HCT116 (cell line): ENCODE measurements at places on chromosomes 12 and 14.

DNA sequence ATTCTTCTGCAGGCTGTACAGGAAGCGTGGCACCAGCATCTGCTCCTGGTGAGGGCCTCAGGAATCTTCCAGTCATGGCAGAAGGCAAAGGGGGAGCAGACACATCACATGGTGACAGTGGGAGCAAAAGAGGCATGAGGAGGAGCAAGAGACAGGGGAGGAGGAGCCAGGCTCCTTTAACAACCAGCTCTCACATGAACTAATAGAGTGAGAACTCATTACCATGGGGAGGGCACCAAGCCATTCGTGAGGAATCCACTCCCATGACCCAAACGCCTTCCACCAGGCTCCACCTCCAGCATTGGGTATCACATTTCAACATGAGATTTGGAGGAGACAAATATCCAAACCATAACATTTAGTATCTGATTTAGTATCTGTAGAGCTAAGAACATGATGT, 14.7 kb upstream of the TRIM9 start:
- DNase-seq: no peak

- no peak for DNase-seq
Observed at GRCh38 chr12:22285846-22286245, 48.7 kb downstream of the ST8SIA1 start.

GRCh38 chr12:48119834-48120195, 651 bp downstream of the PFKM start:
- no peak for DNase-seq

DNA sequence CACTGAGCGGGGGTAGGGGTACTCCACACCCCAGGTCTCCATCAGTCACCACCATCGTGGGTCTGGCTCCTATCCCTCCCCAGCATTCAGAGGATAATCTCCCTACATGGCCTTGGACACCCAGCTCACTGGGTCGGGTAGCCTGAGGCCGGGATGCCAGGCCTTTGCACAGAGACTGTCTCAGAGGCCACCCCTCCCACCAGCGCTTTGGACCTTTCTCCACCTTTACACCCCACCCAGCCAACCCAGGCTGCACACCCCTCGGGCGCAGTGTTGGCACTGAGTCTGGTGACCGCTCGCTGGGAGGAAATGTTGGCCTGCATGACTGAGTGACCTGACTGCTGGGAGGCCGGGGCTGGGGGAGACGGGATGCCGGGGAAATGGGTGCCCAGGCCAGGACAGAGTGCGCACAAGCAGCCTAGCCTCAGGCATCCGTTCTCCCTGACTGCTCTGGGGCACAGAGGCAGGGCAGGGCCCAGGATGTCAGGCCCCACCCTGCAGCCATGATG, 10.6 kb upstream of the LBHD2 start:
- no peak for DNase-seq

GRCh38 chr12:116697716-116698115, 40.2 kb downstream of the SPRING1 start:
- no peak for DNase-seq

GRCh38 chr14:36449903-36450302, 70.1 kb downstream of the NKX2-1 start:
- DNase-seq: no peak

GRCh38 chr12:132698341-132698740, 11.0 kb downstream of the PXMP2 start:
- no peak for DNase-seq

DNA sequence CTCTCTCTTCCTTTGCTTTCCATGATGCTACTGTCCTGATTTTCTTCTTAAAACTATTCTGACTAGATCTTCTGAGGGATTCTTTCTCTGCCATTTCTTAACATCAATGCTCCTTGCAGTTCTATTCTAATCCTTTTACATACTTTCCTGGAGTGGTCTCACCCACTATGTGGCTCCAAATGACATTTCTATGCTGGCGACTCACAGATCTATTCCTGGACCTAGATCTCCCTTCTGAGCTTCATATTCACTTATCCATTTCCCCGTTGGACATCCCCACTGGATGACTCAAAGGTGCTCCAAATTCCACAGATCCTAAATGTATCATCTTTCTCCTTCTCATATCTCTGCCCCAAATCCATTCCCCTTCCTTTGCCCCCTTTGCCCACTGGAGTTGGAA, 4.1 kb downstream of the TEP1 start:
- no peak for DNase-seq

DNA sequence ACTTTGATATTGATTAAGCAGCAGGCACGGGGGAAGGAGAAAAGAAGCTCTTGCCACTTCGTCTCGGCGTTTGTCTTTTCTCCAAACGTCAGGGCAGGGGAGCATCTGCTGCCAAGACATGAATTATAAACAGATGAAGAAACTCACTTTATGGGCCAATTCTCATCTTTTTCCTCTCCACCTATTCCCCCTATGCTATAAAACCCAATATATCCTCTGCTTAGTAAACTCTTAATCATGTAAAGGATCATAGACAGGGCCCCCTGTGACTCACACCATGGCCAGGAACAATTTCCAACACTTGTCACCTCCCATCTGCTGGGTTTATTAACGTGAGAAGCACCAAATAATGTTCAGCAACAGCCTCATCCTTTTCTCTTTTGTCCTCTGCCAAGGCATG, 1092.1 kb upstream of the TMEM132C start:
- DNase-seq: no peak

- no peak for DNase-seq
Observed at GRCh38 chr12:25491396-25492325, 61.4 kb downstream of the LMNTD1 start.

GRCh38 chr12:33529810-33530209, 90.2 kb upstream of the SYT10 start:
- no peak for DNase-seq

DNA sequence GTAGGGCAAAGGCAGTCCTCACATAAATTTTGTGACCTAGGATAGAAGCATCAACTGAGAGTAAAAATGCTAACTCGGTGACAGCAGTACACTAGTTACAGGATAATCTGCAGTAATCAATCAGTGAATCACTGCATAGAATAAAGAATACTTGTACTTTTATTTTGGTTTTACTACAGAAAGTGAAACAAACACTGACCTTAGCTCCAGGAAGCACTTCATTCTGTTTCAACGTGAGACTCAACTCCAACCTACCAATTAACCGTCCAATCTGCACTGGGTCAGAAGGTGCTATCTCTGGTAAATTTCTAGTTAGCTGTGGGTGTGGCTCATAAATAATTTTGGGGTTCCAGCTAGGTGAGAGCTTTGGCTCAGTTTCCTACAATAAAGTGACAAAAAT, 21.8 kb downstream of the ATG2B start:
- no peak for DNase-seq

GRCh38 chr14:29993143-29993542, 65.5 kb upstream of the PRKD1 start:
- DNase-seq: no peak

GRCh38 chr12:131830335-131830913, 2.2 kb downstream of the MMP17 start:
- peak; percentile 23 for DNase-seq

- DNase-seq: no peak
Observed at GRCh38 chr14:25049568-25050268, at the start of gene STXBP6. STXBP6 (minus strand) TSS chr14:25050147; CDS start chr14:24974818, 75,329 bp downstream.

DNA sequence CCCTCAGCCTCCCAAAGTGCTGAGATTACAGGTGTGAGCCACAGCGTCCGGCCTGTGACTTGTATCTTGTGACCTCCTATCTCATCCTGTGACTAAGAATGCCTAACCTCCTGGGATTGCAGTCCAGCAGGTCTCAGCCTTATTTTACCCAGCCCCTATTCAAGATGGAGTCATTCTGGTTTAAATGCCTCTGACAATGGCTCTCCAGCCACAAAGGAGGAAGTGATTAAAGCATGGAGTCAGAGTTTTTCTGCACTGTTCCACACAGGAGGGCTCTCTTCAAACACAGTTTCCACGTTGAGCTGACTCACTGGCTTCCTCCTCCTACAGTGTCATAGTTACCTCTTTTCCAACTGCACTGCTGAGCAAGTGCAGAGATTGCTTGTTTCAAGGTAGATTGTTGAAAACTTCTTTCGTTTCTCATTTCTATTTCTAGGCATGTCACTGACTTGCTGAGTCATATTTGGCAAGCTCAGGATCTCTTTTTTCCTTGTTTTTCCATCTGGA, 383.8 kb downstream of the PCNX1 start:
- peak; percentile 23 for DNase-seq

- DNase-seq: no peak
Observed at GRCh38 chr12:114631242-114631641, 52.7 kb downstream of the TBX3 start.

DNA sequence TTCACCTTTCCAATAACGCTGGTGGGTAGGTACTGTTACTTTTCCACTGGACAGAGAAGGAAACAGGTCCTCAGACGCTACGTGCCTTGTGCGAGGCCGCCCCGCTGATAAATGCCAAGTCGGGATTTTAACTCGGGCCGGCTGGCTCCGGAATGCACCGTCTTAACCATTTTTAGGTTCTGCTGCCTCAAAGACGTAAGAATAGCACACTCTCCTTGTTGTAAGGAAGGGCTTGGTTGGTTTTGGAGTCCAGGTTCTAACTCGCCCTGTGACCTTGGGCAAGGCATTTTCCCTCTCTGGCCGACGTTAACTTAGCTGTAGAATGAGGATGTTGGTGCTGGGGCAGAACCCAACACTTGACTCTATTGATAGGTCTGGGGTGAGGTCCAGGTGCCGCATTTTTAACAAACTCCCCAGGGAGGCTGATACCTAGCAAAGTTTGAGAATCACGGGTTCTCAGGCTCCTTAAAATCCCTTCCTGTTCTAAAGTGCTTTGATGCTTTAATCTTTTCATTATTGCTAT, 814 bp downstream of the ANKRD13A start:
- no peak for DNase-seq

DNA sequence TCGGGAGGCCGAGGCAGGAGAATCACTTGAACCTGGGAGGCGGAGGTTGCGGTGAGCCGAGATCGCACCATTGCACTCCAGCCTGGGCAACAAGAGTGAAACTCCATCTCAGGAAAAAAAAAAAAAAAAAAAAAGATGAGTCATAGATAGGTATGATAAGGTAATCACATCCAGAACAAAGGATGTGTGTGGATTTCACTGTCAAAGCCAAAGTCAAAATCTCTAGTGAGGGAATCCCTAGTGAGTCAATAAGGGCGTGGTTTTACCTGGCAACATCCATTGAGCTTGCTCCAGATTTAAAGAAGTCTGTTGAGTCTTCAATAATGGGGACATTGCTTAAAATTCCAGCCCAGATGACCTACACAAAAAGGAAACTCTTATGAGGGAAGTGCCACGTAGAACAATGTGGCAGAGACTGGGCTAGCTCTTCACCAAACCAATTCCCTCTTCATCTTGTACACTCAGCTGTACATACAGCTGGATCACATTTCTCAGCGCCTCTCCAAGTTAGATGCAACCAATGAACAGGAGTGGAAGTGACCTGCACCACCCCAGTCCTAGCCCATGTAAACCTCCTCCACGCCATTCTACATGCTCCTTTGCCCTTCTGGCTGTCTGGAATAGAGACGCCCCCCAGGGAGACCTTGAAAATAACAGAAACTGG, 23.4 kb downstream of the ALDH1L2 start:
- DNase-seq: peak; percentile 29

- no peak for DNase-seq
Observed at GRCh38 chr14:28163233-28163632, 603.4 kb upstream of the FOXG1 start.

- no peak for DNase-seq
Observed at GRCh38 chr14:63375769-63376168, 57.0 kb upstream of the GPHB5 start.

GRCh38 chr14:23219075-23219474, 18.7 kb upstream of the RNF212B start:
- DNase-seq: no peak

- DNase-seq: no peak
Observed at GRCh38 chr12:41333974-41334373, 145.9 kb downstream of the PDZRN4 start.

GRCh38 chr14:68956724-68957123, 22.4 kb downstream of the ACTN1 start:
- no peak for DNase-seq

DNA sequence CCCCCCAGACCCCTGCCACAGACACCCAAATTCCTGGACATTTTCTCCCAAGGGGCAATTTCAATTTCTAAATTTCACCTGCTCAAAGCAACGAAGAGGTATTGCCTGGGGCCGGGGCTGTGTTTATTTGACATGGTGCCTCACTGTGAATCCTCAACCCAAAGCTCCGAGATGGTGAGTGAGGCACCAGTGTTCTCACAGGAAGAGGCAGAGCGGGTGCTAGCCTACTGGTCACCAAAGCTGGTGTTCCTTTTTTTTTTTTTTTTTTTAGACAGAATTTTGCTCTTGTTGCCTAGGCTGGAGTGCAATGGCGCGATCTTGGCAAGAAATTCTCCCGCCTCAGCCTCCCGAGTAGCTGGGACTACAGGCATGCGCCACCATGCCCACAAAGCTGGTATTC, 14.8 kb upstream of the SH2B3 start:
- no peak for DNase-seq

- DNase-seq: no peak
Observed at GRCh38 chr12:124841558-124841945, 22.1 kb downstream of the SCARB1 start.

DNA sequence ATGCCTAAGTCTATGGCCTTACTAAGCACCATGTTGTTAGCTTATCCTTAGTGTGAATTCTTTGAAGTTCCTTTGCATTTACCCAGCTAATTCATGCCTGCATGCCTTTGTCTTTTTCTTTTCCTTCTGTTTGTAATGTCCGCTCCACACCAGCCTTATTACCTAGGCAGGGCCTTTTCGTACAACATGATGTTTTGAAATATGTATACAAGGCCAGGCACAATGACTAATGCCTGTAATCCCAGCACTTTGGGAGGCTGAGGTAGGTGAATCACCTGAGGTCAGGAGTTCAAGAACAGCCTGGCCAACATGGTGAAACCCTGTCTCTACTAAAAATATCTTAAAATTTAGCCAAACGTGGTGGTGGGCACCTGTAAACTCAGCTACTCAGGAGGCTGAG, 1636.5 kb upstream of the SEL1L start:
- no peak for DNase-seq

- no peak for DNase-seq
Observed at GRCh38 chr12:118625050-118625675, 248.8 kb downstream of the SUDS3 start.

- no peak for DNase-seq
Observed at GRCh38 chr12:120532701-120533238, 1.4 kb upstream of the RNF10 start.

DNA sequence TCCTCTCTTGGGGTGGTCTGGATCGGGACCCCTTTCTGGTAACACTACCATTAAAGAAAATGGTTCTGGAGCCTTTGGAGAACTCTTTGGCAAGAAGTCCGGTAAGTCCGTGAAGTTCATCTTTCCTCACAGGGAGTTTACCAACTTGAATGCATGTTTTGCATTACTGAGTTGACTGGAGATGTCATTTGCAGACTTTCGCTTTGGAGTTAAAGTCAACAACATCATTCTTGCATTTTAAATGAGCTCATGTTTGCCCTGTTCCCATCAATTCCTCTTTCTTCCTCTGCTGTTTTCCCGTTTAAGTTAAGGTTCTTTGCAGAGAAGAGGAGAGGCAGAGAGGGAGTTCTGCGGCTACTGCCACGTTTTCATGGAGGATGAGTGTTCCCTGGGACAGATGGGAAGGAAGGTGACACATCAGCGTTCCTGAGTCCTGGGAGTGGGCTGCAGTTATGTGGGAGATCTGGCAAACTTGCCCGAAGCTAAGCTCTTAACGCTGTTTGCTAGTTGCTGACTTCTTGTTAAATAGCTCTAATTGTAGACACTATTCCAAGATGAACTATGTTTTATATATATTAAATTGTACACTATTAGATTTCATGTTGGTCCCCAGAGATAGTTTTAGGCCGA, 18.8 kb upstream of the PRICKLE1 start:
- no peak for DNase-seq
